ENCODE measurements at places on chromosomes 16 and 17.

- DNase-seq, result peak; percentile 88
These were observed 65.2 kb upstream of the TOB1 start for GRCh38 chr17:50931144-50931908.

DNA sequence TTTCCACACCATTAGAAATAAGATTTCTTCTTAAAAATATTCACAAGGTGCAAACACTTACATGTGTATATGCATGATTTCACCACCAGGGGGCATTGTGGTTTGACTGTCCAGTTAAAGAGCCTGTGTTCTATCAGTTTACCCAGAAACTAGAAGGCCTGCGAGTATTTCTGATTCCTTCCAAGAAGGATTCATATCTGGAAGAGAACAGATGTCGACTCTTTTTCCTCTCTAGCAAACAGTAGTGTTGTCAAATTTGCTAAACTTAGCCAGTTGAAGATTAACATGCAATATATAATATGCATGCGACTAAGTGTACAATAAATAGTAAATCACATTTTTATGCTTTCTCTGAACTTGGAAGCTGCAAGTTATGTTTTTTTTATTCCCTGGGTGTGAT is 404.1 kb downstream of the WWOX start:
- no peak for DNase-seq

GRCh38 chr16:69838489-69838888 is 76.4 kb downstream of the WWP2 start:
- DNase-seq, result no peak

GRCh38 chr16:27712251-27712711 is 162.3 kb downstream of the KATNIP start:
- DNase-seq, result no peak

DNA sequence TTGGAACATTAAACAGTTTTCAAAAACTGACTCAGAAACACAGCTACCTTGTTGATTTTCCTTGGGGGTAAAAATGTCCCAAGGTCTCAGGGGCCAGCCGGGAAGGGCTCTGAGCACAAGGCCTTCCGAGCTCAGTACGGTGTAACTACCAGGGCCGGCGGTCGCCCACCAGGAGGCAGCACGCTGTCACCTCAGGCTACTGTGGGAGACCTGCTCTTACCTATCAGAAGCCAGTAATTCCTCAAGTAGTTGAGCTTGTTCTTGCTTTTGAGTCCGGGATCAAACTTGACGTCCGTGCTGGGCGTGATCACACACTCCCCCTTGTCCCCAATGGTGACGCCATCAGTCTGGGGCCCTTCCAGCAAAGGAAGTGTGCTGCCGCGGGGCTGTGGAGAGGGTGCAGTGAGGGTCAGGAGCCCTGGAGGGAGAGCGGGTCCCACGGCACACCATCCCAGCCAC is 43.4 kb upstream of the ICAM2 start:
- DNase-seq, result no peak

- no peak for DNase-seq
These were observed 20.9 kb upstream of the STH start for GRCh38 chr17:45977976-45978626.
